ENCODE measurements at places on chromosomes 1 and 21.

DNA sequence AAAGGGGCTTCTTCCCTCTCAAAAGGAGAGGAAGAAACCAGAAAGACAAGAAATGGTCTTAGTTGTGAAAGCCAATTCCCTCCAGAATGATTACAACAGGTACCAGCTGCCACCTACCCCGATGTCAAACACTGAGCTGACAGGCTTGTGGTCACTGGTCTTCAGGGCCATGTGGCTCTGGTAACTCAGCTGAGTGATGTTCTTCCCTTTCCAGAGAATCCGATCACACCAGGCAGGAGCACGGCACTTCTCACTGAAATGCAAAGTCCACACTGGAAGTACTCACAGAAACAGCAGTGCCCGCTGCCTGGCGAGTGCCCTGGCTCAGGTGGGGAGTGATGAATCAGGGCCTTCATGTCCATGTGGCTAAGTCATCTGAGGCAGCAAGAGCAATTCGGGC lies 18.7 kb upstream of the MTF1 start:
- no peak for DNase-seq

DNA sequence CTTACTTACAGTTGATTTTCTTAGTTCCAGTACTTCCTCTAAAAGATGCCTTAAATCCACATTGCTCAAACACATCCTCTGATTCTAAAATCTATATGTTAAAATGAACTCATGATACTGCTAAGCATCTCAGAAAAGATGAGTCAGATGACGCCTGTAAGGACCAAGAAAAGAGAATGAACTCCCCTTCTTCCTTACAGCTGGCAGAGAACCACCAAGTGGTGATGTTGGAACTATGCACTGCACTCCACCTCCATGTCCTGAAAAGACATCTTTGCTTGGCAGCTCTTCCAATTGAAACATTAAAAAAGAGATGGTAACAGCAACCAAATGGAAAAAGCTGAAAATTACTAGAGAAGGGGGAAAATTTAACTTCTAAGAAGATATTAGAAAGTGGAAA lies 648.8 kb downstream of the PTPRC start:
- DNase-seq: no peak

DNA sequence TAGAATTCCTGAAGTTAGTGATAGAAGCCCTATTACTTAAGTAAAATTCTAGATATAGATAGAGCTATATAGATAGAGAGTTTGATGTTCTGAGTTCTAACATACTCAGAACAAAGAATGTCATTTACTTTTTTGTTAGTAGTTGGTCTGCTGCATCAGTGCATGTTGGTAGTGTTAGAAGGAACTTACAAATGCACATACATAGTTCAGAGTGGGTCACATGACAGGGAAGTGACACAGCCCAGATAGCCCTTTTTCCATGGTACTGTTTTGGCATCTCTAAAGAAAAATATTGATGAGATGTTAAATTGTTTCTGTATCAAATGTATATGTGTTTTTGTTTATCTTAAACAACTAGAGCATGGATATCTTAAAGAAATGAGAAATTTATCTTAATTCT lies 45.7 kb downstream of the DHX9 start:
- DNase-seq: no peak

- DNase-seq: no peak
Measured at GRCh38 chr1:63643926-63644325, 50.7 kb downstream of the PGM1 start.

Data from CD8-positive, alpha-beta T cell (primary cell).